ENCODE measurements at places on chromosomes 6 and 20.

DNA sequence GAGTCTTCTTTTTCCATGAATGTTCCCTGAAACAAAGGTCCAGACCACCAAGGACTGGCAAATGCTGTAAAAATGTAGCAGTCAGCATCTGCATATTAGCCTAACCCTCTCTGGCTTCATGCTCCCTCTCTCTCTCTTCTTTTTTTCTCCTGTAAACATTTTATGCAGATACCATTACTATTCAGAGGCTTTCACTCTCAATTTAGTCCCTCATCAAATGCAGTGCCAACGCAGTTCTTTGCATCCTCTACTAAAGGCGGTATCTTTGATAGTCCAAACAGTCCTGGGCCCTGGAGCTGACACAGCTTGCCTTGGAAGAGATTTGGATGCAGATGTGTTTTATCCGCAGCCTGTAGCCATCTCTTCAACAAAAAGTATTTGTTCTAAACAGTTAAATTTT is 167.1 kb upstream of the MMS22L start:
- no peak for DNase-seq

DNA sequence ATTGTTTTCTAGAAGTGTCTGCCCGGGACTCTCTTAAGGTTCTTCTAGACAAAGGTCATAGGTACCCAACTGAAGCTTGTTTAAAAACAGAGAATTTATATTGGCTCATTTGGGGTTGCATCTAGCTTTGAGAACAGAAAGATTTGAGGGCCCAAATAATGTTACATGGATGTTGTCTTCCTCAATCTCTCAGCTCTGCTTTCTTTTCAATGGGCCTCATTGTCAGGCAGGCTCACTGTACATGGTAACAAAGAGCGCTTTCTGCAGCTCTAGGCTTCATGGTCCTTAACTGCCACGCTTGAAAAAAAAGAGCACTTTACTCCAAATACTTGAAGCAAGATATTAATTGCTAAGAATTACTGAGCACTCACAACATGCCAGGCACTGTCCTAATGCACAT is 22.2 kb downstream of the NHLRC1 start:
- DNase-seq: no peak

DNA sequence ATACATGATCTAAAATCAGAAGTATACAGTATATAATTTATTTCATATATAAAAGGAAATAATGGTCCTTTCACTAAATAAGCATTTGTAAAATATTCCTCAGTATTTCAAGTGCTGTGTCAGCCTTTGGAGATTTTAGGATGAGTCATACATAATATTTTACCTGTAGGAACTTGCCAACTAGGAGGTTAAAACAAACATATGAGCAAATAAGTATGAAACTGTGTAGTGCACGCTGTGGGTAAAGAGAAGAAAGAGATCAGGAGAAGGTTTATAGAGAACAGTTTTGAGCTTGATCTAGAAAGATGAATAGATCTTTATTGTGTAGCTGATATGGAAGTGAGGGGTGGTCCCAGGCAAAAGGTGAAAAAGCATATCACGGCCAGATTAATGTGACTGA is 169.9 kb upstream of the RNF217 start:
- no peak for DNase-seq

DNA sequence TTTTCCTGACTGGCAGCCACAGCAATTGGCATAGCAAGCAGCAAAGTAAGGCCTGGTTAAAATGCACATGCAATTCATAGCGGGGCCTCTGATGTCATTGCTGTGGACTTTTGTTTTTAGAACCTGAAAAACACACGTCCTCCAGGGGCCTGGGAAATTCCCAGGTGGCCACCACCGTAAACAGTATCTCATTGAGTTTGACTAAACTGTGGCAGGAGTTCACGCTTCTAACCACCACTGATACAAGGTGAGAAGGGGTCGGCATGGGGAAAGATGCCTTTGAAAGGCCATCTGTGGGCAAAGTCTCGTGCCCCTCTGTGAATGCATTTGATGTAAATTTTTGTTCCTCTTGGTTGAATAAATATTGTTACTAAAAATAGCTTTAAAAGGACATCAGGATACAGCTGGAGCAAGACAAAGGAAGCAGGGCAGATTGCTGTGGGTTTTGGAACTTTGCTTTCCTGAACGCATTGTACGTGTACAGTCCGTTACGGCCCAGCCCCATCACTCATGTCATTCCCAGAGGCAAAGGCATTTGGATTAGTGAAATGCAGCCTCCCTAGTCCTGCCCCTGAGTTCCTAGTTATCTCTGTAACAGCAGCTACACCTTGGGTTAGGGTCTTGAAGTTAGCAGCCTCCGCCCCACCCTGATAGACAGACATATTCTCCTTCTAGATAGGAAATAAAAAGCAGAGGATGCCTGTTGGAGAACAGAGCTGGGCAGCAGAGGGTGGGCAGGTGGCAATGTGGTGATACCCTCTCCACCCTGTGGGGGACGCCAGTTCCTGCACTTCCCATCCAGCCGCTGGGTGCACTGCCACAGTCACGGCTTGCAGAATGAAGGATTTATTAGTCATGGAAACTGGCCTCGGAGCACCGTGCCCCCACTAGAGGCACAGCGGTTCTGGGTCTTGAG is 80.3 kb downstream of the ZDHHC14 start:
- no peak for DNase-seq

GRCh38 chr20:10654630-10655029 is 19.2 kb downstream of the JAG1 start:
- no peak for DNase-seq
